ENCODE measurements at places on chromosomes 2 and 18. TPM values are rescaled to one million over a fixed set of nuclear protein-coding genes. Genes with fewer than 3 reads are reported as not detected.

DNA sequence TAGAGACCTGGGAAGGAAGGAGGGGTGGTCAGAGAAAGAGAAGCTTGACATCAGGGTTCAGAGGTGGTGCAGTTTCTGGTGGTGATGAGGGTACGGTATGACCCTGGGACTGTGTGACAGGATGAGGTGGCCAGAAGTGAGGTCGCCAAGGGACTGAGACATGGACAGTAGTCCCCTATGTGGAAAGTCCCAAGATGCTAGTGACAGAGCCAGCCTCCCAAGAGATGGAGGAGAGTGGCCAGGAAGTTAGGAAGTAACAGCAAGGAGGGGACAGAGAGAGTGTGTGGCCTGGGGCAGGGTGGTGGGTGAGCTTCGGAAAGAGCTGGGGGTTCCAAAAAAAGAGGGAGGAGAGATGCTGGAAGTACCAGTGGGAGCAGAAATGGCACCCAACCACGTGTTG, 66.0 kb downstream of the SMAD7 start:
- H3K4me1 ChIP-seq, result peaks cover 13% of the 10 kb centered on the region
- no peaks in the 10 kb centered on the region for H3K36me3 ChIP-seq
- no peak overlapping the region for H3K27ac ChIP-seq
- no peak overlapping the region for H3K4me3 ChIP-seq
- H3K27me3 ChIP-seq, result no peaks in the 10 kb centered on the region

Gene PLGLB2
- total RNA-seq, result not detected

GRCh38 chr2:52210611-52211010, 1178.7 kb upstream of the NRXN1 start:
- H3K4me3 ChIP-seq, result no peak overlapping the region
- H3K27me3 ChIP-seq, result no peaks in the 10 kb centered on the region
- H3K27ac ChIP-seq, result no peak overlapping the region
- no peaks in the 10 kb centered on the region for H3K36me3 ChIP-seq
- DNase-seq, result no peak

Gene UGT1A3
- 6.7 TPM for total RNA-seq

- H3K27ac ChIP-seq, result peak overlapping the region; percentile 87
- peak; percentile 23 for DNase-seq
- no peak overlapping the region for H3K4me3 ChIP-seq
- H3K27me3 ChIP-seq, result no peaks in the 10 kb centered on the region
- H3K4me1 ChIP-seq, result peaks cover 88% of the 10 kb centered on the region
Observed at GRCh38 chr2:239226677-239227581, 173.9 kb downstream of the HDAC4 start.

- DNase-seq, result no peak
- H3K36me3 ChIP-seq, result no peaks in the 10 kb centered on the region
- no peaks in the 10 kb centered on the region for H3K4me1 ChIP-seq
- H3K4me3 ChIP-seq, result no peak overlapping the region
- H3K27me3 ChIP-seq, result no peaks in the 10 kb centered on the region
- no peak overlapping the region for H3K27ac ChIP-seq
Observed at GRCh38 chr2:161486111-161486510, 70.0 kb downstream of the TBR1 start.

GRCh38 chr2:7992612-7993602, 688.9 kb upstream of the ID2 start:
- no peaks in the 10 kb centered on the region for H3K36me3 ChIP-seq
- no peaks in the 10 kb centered on the region for H3K27me3 ChIP-seq
- peaks cover 9% of the 10 kb centered on the region for H3K4me1 ChIP-seq
- no peak overlapping the region for H3K4me3 ChIP-seq
- no peak overlapping the region for H3K27ac ChIP-seq

Gene USP14
- total RNA-seq, result 10.4 TPM

GRCh38 chr2:196183172-196183473, 11.7 kb upstream of the STK17B start:
- peak overlapping the region; percentile 66 for H3K27ac ChIP-seq
- DNase-seq, result no peak
- no peaks in the 10 kb centered on the region for H3K4me1 ChIP-seq

- no peak overlapping the region for H3K27ac ChIP-seq
- H3K36me3 ChIP-seq, result no peaks in the 10 kb centered on the region
- H3K4me3 ChIP-seq, result no peak overlapping the region
- no peaks in the 10 kb centered on the region for H3K27me3 ChIP-seq
- DNase-seq, result no peak
Observed at GRCh38 chr2:216245391-216245975, 126.8 kb downstream of the MARCHF4 start.

GRCh38 chr18:72672364-72673184, 128.4 kb upstream of the CBLN2 start:
- no peak overlapping the region for H3K4me3 ChIP-seq
- H3K27ac ChIP-seq, result no peak overlapping the region
- peak; percentile 57 for DNase-seq
- no peaks in the 10 kb centered on the region for H3K36me3 ChIP-seq
- H3K4me1 ChIP-seq, result no peaks in the 10 kb centered on the region

GRCh38 chr2:32258242-32258641, 6.4 kb downstream of the NLRC4 start:
- DNase-seq, result no peak
- no peak overlapping the region for H3K4me3 ChIP-seq
- no peaks in the 10 kb centered on the region for H3K27me3 ChIP-seq
- no peaks in the 10 kb centered on the region for H3K4me1 ChIP-seq

Gene ABCG8
- total RNA-seq, result not detected

DNA sequence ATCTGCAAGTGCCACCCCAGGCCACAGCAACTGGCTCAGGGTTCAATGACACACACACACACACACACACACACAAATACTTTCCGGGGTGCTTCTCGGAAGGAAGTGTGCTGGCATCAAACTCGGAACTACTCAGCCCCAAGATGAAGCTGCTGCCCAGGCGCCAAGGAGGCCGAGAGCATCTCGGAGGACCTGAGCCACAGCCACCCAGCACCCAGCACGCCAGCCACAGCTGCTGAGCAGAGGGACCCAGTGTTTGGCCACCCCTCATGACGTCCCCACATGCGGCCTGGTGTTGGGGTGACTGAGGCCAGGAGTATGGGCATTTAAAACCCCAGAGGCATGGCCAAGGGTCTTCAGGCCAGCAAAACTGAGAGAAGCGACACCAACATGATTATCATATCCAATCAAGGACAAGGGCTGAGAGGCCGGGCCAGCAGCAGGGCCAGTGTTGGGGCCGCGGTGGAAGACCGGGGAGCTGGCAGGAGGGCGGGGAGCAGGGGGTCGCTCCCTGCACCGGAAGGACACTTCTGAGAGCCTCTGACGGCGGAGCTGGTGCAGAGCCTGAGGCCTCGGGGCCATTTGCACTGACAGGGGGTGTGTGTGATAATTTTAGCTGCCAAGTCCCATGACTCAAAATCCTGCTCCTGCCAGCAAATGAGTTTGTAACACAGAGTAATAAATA, 61.8 kb downstream of the BIN1 start:
- no peak overlapping the region for H3K4me3 ChIP-seq
- H3K4me1 ChIP-seq, result no peaks in the 10 kb centered on the region
- no peaks in the 10 kb centered on the region for H3K27me3 ChIP-seq
- peak; percentile 35 for DNase-seq

- peak; percentile 23 for DNase-seq
- no peak overlapping the region for H3K4me3 ChIP-seq
Observed at GRCh38 chr2:5285872-5286769, 406.1 kb upstream of the SOX11 start.

DNA sequence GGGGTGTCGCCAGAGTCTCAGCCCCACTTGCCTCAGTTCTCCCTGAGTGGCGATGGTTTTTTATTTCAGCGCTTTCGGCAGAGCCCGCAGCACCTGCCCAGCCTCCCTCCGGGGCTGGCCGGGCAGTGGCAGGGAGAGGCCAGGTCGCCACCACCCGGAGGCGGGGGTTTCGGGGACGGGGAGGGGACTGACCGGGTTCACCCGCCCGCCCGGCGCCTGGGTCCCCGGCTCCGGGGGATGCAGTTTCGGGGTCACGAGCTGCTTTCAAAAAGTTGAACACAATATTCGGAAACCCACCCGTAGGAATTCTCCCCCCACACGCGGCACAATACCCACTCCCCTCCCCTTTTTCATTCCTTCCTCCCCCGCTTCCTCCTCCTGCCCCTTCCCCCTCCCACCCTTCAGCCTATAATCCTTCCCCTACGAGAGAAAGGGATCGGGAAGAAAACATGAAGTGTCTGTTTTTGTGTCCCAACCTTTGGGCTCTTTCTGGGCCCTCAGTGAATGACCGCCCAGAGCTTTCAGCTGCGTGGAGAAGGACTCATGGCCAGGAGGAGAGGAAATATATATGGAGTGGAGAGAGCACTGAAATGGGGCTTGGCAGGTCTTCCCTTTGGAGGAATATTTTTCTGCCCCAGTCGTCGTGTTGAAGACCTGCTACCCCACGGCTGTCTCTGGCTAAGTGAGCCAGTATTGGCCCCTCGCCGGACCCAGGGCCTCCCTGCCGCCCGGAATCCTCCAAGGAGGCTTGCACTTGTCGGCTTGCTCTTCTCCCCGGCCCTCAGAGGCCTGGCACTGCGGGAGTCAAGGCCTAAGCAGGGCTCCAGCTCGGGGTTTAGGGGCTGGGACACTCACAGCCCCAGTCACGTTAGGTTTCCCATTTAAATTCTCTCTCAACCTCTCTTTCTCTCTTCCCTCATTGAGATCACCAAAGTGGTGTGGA, 2.1 kb upstream of the SIX3 start:
- H3K36me3 ChIP-seq, result no peaks in the 10 kb centered on the region
- H3K27me3 ChIP-seq, result peaks cover 100% of the 10 kb centered on the region
- DNase-seq, result no peak
- peak overlapping the region; percentile 56 for H3K4me3 ChIP-seq
- H3K4me1 ChIP-seq, result peaks cover 51% of the 10 kb centered on the region

- H3K4me3 ChIP-seq, result no peak overlapping the region
- H3K27me3 ChIP-seq, result no peaks in the 10 kb centered on the region
- no peak for DNase-seq
- H3K4me1 ChIP-seq, result no peaks in the 10 kb centered on the region
- no peak overlapping the region for H3K27ac ChIP-seq
Observed at GRCh38 chr2:46692316-46692715, 213.0 kb downstream of the TMEM247 start.

All from stomach (tissue), 19 donors.